ENCODE measurements at places on chromosomes 5 and 9. TPM values are rescaled to one million over a fixed set of nuclear protein-coding genes. Genes with fewer than 3 reads are reported as not detected.

DNA sequence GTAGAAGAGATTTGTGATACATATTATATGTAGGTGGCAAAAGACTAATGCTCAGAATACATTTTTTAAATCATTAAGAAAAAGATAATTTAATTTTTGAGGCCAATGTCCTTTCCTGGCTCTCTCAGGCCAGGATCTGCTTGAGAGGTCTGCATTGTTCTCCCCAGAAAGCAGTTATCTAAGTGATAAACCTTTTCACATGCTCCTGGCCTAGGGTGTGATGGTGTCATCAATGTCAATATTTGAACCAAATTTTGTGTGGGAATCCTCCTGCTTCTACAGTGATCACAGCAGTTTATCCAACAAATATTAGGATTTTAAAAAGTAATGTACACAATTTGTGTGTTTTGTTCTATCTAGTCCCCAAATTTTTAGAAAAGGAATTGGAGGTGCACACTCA is 166.6 kb downstream of the DIRAS2 start:
- no peak overlapping the region for H3K4me3 ChIP-seq
- no peaks in the 10 kb centered on the region for H3K36me3 ChIP-seq
- H3K27me3 ChIP-seq = no peaks in the 10 kb centered on the region
- no peak overlapping the region for H3K27ac ChIP-seq

DNA sequence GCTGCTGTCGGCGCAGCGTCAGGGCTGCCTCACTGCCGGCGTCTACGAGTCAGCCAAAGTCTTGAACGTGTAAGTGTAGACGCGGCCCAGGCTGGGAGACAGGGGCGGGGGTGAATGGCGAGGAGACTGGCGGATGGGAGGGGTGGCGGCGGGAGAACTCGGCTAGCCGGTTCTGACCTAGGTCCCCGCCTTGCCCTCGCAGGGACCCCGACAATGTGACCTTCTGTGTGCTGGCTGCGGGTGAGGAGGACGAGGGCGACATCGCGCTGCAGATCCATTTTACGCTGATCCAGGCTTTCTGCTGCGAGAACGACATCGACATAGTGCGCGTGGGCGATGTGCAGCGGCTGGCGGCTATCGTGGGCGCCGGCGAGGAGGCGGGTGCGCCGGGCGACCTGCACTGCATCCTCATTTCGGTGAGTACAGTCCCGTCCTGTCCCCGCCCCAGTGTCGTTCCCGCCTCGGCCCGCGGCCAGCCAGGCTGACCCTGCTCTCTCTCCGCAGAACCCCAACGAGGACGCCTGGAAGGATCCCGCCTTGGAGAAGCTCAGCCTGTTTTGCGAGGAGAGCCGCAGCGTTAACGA is 745 bp downstream of the GADD45G start:
- H3K27ac ChIP-seq = no peak overlapping the region
- DNase-seq = no peak
- no peaks in the 10 kb centered on the region for H3K36me3 ChIP-seq
- no peaks in the 10 kb centered on the region for H3K27me3 ChIP-seq

DNA sequence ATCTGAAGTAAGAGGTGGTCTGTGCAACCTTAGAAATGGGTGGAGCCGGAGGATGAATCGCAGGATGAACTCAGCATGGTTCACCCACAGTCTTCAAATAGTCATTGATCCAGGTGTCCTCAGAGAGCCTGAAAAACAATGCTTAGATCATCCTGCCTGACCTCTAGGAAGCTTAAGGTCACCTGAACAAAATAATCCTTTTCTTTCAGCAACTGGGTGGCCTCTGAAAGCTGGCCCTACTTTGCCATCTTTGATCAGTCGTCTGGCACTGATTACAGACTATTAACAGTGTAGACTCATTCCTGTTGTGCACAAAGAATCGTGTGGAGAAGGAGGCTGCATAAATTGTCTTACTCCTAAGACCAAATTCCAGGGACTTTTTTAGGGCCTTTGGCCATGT is 50.7 kb downstream of the PIP5K1B start:
- no peaks in the 10 kb centered on the region for H3K27me3 ChIP-seq
- no peak overlapping the region for H3K27ac ChIP-seq
- no peaks in the 10 kb centered on the region for H3K4me1 ChIP-seq
- no peak overlapping the region for H3K4me3 ChIP-seq
- no peaks in the 10 kb centered on the region for H3K36me3 ChIP-seq
- no peak for DNase-seq

- no peak overlapping the region for H3K4me3 ChIP-seq
- no peaks in the 10 kb centered on the region for H3K36me3 ChIP-seq
- DNase-seq = no peak
- no peak overlapping the region for H3K27ac ChIP-seq
Measured at GRCh38 chr5:132421462-132421861, 52.0 kb downstream of the SLC22A5 start.

FAM200C gene
- total RNA-seq = 3.0 TPM

TSSK1B gene
- not detected for total RNA-seq

TAF11L5 gene
- total RNA-seq = not detected

FYB1 gene
- 0.46 TPM for total RNA-seq

All from Panc1 (cell line).